Melanocyte of skin (primary cell): ENCODE measurements at places on chromosomes 12 and 14. TPM values are rescaled to one million over a fixed set of nuclear protein-coding genes. Genes with fewer than 3 reads are reported as not detected.

Gene ADGRD1
- 0.73 and 1.0 TPM in 2 replicates for total RNA-seq

Gene CELA1
- not detected in 2 replicates for total RNA-seq

Gene AP1G2
- total RNA-seq = 27.0 and 29.0 TPM in 2 replicates

Gene ZNF385A
- 0.46 and 1.00 TPM in 2 replicates for total RNA-seq
